Mucosa of descending colon (tissue), 3 donors: ENCODE measurements at places on chromosomes 1 and 21. TPM values are rescaled to one million over a fixed set of nuclear protein-coding genes. Genes with fewer than 3 reads are reported as not detected.

GRCh38 chr1:74674278-74675048 lies 871 bp upstream of the ERICH3 start:
- no peak for DNase-seq

DNA sequence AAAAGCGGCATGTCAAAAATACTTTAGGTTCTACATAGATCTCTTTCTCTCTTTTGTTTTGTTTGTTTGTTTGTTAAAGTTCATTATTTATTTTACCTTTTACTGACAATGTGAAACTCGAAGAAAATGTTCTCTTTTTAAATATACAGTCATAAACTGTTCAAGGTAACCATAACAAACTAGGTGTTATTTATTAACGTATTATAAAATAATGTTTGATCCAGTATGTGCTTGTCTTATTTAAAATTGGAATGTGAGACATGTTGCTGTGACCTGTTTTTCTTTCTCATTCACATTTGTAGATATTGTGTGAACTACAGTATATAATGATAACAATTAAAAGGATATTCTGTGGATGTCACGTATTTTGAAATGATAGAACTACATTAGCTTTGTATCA lies 5.9 kb upstream of the LEPR start:
- no peak for DNase-seq

GRCh38 chr1:243751506-243751905 lies 98.5 kb downstream of the AKT3 start:
- DNase-seq, result no peak

COL8A2 gene
- total RNA-seq, result 4.5 TPM

RGS5 gene
- total RNA-seq, result 156 TPM

C1orf116 gene
- total RNA-seq, result 8.7 TPM
